ENCODE measurements at places on chromosomes 7 and 10.

DNA sequence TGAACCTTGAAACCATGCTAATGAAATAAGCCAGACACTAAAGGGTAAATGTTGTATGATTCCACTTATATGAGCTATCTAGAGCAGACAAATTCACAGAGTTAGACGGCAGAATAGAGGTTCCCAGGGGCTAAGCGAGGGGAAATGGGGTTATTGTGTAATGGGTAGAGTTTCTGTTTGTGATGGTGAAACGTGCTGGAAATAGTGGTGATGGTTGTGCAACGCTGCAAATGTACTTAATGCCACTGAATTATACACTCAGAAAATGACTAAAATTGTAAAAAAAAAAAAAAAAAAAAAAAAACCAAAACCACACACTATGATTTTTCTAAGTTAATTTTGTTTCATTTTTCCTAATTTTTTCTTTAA, 30.0 kb downstream of the SFXN4 start:
- peak; percentile 2 for DNase-seq

DNA sequence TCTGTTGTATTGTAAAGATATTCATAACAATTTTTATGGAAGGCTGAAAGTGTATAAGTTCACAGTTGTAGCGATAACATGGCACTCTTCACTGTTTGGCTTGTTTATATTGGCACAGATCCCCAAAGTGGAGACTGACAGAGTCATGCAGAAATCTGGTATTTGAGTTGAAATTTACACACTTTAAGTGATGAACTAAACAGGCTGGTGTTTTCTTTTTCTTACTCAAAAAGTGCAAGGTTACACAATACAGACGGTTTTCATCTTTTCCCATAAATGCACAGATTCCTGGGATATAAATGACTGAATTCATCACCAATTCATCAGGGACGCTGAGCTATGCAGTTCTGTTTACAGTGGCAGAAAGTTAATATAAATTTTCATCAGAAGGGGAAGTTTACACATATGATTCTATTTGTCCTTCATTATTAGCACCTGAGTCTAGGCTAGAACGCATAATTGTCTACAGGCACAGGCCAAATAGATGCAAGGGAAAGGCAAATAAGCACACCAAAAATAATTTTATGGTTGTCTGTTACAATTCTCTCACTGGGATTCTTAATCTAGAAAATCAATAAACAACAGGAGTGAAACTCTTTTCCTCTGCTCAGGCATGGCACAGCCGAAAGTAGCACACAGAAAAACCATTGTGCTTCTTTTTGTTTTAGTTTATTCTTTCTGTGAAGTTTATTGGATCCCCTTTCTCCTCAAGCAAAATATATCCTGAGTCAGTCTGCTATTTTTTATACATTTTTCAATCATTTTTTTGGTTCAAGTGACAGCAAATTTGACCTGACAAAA, 88.0 kb downstream of the FOXP2 start:
- no peak for DNase-seq

DNA sequence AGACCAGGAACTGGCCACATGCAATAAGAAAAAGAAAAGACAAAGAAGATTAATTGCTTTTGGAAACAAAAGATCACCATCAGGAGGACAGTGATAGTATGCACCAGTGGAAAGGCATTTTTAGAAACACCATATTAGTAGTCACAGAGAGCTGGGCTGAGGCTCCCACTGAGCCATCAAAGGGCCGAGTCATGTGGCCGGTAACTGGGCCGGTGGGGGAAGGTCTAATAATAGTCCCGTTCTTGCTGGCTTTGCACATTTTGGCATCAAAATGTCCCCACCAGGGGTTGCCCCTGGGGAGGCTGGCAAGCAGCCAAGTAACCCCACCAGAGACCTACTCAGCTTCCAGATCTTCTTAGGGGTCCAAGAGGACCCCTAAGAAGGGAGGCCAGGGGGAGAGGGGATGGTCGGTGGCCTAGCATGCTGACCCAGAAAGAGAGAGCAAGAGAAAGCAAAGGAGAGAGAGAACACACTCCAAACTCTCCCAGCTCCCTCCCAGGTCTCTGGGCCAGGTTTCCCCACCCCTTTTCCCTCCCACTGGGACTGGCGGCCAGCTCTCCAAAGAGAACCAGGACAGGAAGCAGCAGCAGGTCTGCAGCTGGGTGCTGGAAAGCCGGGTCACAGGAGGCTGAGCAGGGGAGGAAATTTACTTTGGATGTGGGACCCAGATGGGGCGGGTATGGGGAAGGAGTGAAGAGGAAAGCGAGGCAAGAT, 70.2 kb upstream of the FGFR2 start:
- no peak for DNase-seq

DNA sequence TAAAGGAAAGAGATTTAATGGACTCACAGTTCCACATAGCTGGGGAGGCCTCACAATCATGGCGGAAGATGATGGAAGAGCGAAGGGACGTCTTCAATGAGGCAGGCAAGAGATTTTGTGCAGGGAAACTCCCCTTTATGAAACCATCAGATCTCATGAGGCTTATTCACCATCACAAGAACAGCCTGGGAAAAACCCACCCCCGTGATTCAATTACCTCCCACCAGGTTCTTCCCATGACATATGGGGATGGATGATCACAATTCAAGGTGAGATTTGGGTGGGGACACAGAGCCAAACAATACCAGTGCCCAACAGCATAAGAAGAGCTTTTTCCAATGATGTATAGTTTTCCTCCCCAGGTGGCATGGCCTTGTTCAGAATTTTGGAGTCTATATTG, 11.2 kb upstream of the C7orf33 start:
- no peak for DNase-seq

GRCh38 chr7:134695321-134695860, 48.7 kb downstream of the BPGM start:
- DNase-seq: no peak

Data from esophagus squamous epithelium (tissue), 5 donors.